ENCODE measurements at places on chromosomes 6 and 20.

DNA sequence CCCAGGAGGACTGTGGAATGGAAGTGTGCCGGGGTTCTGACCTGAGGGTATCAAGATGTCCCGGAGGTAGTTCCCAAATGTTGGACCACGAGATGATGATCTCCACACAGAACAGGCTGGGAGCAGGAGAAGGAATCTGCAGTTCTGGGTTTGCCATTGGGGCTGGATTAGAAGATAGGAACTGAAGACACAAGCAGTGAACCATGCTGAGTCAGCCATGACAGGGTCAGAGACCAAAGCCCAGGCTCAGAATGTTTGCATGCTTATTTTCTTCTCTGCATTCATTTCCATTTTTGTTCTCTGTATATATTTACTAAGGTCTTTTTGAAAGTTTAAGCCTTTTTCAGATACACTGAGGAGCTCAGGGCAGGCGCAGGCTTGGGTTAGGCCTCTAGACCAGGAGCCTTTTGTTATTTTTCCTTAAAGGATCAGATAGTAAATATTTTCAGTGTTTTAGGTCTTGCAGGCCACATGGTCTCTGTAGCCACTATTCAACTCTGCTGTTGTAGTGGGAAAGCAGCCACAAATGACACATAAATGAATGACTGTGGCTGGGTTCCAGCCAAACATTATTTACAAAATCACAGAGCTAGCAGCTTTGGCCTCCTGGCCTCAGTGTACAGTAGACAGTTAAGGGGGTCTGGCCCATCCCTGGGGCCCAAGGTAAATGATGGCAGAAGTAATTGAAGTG is 28.5 kb downstream of the SLC35D3 start:
- DNase-seq: no peak

DNA sequence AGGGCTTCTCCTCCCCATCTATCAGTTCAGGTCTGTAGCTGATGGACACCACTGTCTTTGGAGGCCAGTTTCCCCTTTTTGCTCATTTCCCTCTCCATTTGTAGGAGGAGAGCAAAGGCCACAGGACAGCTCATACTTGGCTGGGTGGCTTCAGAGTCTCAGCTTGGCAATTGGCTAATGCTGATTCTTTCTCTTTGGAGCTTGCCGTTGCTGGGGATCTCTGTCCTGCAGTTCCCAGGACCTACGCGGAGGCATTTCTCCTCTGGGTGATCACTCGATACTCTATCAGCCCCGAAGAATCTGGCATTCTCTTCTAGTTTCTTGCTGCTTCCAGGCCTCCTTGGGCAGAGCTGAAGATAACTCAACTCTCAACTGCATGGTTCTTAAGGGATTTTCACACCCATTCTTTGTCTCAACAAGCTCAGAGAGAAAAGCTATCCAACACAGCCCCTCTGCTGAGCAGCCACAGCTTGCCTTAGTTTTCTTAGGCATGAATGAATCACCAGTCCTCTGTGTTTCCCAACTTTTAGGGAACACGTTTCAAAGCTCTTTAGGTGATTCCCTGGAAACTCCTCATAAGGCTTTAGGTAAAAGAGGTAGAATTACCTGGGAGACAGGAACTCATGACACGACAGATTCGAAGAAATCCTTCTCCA is 19.2 kb upstream of the SSR1 start:
- DNase-seq: no peak

DNA sequence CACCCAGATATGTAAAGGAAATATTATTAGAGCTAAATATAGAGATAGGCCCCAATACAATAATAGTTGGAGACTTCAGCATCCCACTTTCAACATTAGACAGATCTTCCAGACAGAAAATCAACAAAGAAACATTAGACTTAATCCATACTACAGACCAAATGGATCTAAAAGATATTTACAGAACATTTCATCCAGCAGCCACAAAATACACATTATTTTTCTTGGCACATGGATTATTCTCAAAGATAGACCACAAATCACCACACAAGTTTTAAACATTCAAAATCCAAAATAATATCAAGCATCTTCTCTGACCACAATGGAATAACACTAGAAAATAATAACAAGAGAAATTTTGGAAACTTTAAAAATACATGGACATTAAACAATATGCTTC is 1159.1 kb upstream of the CITED2 start:
- DNase-seq: no peak

DNA sequence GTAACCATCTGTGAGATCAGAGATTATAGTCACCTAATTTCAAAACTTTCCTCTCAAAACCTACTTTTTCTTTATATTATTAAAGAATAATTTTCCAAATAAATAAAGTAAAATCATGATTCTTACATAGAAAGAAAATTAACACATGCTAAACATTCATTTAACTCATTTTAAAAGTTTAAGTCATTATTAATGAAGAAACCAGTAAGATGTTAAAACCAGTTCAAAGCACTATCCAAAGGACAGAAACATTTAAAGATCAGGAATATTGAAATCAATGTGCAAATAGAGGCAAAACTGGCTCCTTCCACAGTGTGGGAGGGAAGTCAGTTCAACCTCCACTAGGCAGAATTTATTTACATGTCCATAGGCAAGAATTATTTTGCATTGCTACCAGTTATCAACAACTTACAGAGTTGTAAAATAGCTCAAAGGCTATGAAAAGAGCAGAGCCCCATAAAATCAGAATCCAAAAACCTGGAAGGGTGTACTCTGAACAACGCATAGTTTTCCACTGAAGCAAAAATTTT is 146.9 kb downstream of the KHDC1L start:
- no peak for DNase-seq

GRCh38 chr6:47736083-47736700 is 37.8 kb downstream of the ADGRF4 start:
- no peak for DNase-seq

Measured in HTR-8/SVneo (cell line).